ENCODE measurements at places on chromosomes 3 and 15.

- no peak for DNase-seq
Measured at GRCh38 chr15:70447521-70447920, 315.8 kb downstream of the UACA start.

DNA sequence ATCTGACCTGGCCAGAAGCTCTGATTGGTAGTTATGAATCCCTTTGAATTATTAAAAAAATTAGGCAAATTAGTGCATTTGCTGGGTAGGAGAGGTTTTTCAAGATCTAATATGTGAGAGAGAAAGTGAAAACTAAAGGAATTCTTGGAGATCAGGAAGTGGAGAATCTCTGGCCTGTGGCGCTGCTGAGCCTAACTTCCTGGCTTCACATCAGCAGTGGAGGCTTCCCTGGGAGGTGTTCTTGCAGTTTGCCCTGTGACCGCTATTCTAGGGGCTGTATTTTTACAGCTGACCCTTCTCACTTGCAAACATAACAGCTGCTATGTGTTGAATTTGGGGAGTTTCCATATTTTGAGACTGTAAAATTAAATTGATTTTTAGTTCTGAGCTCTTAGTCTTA is 166.4 kb downstream of the ATG7 start:
- DNase-seq, result no peak

DNA sequence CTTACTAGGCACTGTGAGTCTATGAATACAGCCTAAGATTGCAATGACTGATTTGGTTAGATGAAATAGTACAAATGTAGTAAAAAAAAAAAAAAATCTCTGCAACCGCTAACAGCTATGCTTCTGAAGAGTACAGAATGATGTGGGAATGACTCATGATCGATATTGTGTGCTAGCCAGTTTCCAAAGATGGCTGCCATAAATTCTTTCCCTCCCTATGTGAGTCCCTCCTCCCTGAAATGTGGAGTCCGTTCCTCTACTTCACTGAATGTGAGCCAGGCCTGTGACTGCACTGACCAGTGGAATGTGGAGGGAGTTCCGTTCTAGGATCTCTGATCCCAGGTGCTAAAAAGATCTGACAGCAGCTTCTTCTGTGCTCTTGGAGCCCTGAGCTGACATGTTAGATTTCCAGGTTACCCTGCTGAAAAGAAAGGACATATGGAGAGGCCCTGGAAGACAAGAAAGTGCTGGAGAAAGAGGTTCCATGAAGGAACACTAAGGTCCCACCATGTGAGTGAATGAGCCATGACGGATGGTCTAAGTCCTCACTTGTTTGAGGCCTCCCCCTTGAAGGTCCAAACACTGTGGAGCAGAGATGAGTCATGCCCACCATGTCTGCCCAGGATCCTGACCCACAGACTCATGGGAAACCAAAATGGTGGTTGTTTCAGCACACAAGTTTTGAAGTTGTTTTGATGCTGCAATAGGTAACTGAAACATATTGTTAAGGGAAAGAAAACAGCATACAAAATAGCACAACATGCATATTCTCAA is 46.3 kb downstream of the DGKG start:
- no peak for DNase-seq

GRCh38 chr15:41792000-41792637 is 17.8 kb downstream of the MAPKBP1 start:
- DNase-seq, result no peak

- DNase-seq, result no peak
Measured at GRCh38 chr15:55526559-55527036, 18.6 kb upstream of the DNAAF4 start.

- DNase-seq, result no peak
Measured at GRCh38 chr3:31890742-31891469, 90.2 kb downstream of the OSBPL10 start.

DNA sequence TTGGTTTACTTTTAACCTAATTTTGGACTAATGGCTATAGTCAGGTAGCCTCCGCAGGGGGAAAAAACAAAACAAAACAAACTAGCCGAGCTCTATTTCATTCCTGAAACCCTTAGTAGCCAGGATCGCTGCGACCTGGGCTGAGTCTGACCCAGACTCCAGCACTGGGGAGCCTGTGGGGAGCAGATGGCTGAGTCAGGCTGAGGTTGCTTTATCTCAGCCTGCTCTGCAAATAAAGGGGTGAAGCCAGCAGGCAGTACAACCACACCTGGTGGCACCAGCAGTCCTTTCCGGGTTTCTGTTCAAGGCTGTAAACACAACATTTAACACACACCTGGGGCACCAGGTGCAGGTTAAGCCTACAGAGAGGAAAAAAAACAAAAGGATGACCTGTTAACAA is 27.3 kb downstream of the ABHD2 start:
- no peak for DNase-seq

DNA sequence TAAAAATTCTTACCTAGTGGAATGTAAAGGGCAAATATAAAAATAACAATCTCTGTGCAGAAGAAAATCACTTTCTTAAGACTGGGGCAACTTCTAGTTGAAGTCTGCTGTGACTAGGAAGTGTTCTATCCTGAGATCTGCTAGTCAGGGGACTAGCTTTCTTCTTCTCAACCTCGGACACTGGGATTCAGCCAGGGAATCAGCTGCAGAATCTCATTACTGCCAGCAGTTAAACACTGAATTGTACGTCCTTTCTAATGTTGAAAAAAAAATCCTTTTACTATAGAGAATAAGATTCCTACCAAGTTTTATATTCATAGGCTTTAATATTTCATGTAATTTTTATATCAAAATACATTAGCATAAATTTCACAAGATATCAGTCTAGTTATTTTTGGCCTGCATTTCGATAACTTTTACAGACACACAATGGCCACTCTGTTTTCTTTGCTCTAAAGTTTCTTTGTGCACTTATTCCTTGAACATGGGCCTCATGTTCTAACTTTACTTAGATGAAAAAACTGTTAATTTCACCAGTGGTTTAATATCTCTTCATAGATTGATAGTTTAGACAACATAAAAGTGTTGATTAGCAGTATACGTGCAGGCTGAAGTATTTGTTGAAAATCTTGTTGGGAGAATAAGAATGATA is 2.6 kb upstream of the NEO1 start:
- DNase-seq, result no peak

GRCh38 chr3:120446891-120447668 is 3.7 kb downstream of the FSTL1 start:
- DNase-seq, result no peak

- DNase-seq, result no peak
Measured at GRCh38 chr3:105174017-105174615, 192.6 kb upstream of the ALCAM start.

GRCh38 chr15:77019521-77020331 is 24.8 kb downstream of the PSTPIP1 start:
- DNase-seq, result no peak

- DNase-seq, result no peak
Measured at GRCh38 chr3:189322339-189322738, 150.6 kb downstream of the TPRG1 start.

DNA sequence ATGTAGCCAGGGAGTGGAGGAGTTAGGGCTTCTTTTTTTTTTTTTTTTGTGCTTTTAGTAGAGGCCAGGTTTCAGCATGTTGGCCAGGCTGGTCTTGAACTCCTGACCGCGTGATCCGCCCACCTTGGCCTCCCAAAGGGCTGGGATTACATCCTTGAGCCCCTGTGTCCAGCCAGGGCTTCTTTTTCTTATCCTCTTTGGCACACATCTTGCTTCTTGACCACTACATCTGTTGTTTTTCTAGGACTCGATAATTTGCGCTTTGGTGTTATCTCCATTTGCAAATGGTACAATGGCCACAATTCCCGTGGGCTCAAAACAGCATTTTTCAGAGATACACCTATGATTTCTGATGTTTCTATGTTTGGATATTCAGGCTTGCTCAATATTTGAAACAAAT is 4.2 kb downstream of the SKIL start:
- no peak for DNase-seq

- DNase-seq, result no peak
Measured at GRCh38 chr15:89533861-89534544, 37.6 kb upstream of the RHCG start.

DNA sequence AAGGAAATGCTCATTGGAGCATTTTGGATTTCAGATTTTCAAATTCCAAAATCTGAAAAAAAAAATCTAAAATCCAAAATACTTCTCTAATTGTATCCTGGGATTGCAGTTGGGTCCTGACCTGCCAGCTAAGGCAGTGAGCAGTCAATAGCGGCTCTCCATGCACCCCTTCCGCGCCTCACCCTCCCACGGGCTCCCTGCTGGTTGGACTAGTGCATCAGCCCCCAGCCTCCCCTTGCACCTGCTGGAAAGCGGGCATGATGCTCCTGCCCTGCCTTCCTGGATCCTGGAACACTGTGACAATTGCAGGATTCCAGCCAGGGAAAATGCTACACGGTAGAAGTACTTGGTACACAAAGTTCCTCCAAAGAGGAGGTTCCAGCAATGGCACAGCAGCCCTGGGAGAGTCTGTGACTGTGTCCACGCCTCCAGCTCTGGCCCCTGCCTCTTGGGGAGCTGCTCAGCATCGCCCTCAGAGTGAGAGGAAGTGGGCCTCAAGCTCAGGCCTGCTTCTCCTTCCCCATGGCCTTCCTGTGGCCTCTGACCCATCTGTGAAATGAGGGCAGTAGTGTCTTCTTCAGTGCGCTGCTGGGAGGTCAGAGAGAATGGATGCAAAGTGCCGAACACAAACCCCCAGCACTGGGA is 39.5 kb upstream of the CHRNB4 start:
- no peak for DNase-seq

DNA sequence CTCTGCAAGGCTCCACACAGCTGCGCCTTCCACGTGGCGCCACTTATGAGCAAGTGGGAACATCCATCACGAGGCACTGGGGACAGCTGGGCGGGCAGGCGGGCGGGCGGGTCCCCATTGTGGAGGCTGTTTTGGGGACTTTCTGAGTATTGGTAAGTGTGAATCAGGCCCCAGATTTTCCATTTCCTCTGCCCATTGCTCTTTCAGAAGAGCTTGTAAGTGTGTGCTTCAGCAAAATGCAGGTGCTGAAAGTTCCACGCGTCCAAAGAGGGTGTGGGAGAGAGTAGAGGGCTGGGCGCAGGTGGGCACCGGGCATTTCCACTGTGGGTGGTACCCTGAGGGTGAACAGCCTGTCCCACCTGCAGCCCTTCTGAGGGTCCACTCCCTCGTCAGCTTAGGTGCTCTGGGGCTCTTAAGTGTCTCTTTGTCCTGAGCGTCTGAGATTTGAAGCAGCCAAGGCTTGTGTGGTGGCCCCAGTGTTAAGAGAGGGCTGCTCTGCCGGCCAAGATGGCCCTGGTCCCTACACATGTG is 177.1 kb downstream of the RPLP1 start:
- DNase-seq, result no peak

DNA sequence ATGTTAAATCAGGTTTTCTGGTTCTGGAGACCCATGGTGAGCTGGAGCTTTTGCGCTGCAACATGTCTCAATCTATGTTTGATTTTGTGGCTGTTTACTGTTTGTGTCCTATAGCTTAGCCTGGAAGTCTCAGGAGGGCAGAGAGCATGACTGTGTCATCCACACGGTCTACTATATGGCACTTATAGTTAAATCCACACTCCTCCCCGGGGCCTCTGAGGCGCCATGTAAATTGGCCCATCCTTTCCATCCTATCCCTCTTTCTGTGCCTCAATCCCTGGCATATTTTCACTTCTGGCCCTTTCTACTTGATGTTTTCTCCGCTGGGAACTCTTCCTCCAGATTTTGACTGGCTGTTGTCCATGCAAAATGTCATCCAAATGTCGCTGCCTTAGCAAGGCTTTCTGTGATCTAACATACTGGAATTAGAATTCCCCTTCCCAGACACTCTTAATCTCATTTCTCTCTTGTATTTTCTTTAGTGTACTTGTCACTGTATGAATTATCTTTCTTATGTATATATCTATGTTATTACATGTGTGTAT is 560.8 kb upstream of the RGMA start:
- DNase-seq, result no peak

All from NCI-H2227 treated with DMSO at 0.1 percent for 48 hours (cell line).